ENCODE measurements at places on chromosomes 2 and 18.

DNA sequence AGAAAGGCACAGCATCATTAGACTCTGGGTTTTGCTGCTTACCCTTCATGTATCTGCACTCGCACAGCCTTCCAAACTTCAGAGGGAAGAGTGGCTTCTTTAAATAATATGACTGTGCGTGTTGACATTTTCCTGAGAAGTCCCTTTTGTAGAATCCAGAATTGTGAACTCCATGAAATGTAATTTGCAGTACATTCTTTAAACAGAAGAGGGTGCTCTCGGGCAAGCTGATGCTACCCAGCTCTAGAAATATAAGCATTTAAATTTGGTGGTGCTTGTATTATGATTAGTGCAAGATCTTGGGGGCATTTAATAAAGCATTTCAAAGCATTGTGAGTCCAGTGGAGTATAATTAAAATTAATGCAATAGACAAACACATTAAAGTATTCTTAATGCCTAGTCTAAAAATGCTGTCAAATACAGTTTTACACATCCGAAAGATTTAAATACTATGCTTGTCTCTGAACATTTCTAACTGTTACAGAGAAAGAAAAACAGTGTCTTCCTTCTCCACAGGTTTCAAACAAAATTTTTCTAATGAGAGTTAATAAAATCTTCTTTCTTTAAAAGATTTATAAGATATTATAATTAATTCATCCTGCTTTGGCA is 17.3 kb upstream of the GTF2A1L start:
- no peak for DNase-seq

GRCh38 chr18:54148151-54148550 is 76.3 kb downstream of the MBD2 start:
- no peak for DNase-seq

GRCh38 chr18:44855681-44856080 is 175.0 kb downstream of the SETBP1 start:
- DNase-seq, result no peak

- DNase-seq, result no peak
Measured at GRCh38 chr2:170218931-170219330, 41.0 kb downstream of the MYO3B start.

GRCh38 chr2:230896346-230897115 is 28.5 kb downstream of the GPR55 start:
- no peak for DNase-seq

GRCh38 chr18:596288-596881 is 403 bp upstream of the CLUL1 start:
- no peak for DNase-seq

GRCh38 chr2:95391641-95392310 is 10.7 kb upstream of the FAHD2A start:
- DNase-seq, result no peak

GRCh38 chr2:222302178-222303018 is 3.6 kb upstream of the PAX3 start:
- DNase-seq, result no peak

- no peak for DNase-seq
Measured at GRCh38 chr2:61100801-61101200, 35.1 kb downstream of the SANBR start.

DNA sequence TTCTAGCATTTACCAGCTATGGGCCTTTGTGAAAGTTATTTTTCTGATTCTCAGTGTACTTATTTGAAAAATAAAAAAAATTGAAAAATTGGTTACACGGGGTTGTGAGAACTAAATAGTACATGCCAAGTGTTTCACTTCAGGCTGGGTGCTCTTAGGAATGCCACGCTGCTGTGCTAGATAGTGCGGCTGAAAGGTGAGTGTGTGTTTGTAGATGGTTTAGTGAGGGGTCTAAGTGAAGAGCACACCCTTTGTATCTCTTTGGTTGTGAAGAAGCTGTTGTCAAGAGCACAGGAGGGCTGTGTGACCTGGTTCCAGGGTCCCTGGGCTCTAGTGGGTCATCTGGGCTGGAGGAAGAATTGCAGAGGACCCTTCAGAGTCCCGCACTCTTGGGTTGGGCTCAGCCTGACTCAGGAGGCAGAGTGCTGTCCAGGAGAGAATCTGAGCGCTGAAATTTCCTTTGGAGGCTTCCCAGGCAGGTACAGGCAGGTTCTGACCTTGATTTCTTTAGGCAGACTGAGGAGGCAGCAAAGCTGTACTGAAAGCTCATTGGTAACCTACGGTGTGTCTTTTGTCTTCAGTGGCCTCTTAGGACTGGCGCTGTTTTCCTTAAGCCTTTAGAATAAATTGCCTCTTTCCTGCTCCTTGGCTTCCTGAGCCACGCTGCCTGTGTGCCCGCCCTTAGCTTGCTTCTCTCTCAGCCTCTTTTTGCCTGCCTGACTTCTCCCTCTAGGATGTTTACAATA is 44.4 kb downstream of the MAP4K4 start:
- no peak for DNase-seq

GRCh38 chr2:111900859-111901258 is 2.5 kb downstream of the MERTK start:
- DNase-seq, result peak; percentile 13

DNA sequence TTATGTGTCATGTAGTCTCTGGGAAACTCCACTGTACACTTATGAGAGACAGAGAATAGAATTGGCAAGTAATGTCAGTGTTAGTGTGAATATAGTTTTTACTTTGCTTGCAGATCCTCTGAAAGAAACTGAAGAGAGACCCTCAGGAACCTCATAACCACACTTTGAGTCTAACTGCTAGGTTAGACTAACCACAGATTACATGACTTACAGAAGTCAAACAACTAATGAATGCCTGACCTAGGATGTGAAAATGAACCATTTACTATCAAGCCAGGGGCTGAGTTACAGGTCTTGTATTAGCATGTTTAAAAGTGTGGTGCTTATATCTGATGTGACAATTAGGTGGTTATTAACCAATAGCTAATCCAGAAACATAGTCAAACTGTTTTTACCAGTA is 280.4 kb upstream of the LRATD1 start:
- DNase-seq, result no peak

DNA sequence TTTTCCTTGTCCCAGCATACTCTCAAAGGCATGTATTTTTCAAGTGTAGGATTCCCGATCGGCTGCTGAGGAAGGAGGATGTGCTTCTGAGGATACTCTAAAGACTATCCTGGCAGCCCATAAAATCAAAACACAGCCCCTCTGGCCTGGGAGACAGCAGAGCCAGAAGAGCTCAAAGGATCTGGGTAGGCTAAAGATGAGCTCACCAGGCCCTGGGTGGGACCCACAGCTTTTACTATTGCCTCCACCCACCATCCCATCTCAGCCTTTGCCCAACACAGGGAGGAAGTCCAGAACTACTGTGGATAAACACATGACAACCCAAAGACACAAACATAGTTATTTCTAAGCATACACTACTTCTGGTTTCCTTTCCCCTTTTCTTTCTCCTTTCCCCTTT is 79.1 kb upstream of the ZFP36L2 start:
- DNase-seq, result no peak
